ENCODE measurements at places on chromosomes 1 and 21. TPM values are rescaled to one million over a fixed set of nuclear protein-coding genes. Genes with fewer than 3 reads are reported as not detected.

- DNase-seq = no peak
- H3K27me3 ChIP-seq = no peaks in the 10 kb centered on the region
- no peaks in the 10 kb centered on the region for H3K4me1 ChIP-seq
- H3K27ac ChIP-seq = no peak overlapping the region
- no peaks in the 10 kb centered on the region for H3K36me3 ChIP-seq
Measured at GRCh38 chr1:162328512-162328911, 48.1 kb downstream of the SPATA46 start.

MRAP gene
- 0.13 TPM for polyA plus RNA-seq

- H3K27ac ChIP-seq = no peak overlapping the region
- H3K36me3 ChIP-seq = no peaks in the 10 kb centered on the region
- H3K27me3 ChIP-seq = no peaks in the 10 kb centered on the region
Measured at GRCh38 chr1:3924825-3925220, 24.8 kb upstream of the C1orf174 start.

FASLG gene
- 0.58 TPM for polyA plus RNA-seq

EFNA3 gene
- polyA plus RNA-seq = 2.0 TPM

DTL gene
- polyA plus RNA-seq = 0.67 TPM

DNA sequence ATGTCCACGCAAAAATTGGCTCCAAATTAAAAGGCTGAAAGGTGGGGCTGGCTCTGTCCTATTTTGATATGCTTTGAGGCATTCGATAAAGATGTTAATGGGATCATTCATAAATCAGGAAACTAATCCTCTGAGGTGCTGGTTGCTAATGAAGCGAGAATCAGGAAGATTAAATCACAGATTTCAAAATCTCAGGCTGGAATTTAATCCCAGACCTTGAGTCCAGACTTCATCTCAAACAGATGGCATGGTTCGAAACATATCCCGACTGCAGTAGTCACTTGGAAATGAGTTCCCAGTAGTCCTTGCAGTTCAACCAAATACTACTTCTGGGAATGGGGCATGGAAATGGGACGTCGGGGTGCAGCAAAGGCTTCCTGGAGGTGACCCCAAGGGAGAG lies 4.5 kb upstream of the KLF17 start:
- no peaks in the 10 kb centered on the region for H3K36me3 ChIP-seq
- no peaks in the 10 kb centered on the region for H3K27me3 ChIP-seq
- no peak overlapping the region for H3K4me3 ChIP-seq
- H3K27ac ChIP-seq = no peak overlapping the region

GRCh38 chr1:61028136-61028535 lies 54.2 kb upstream of the NFIA start:
- DNase-seq = no peak
- H3K4me1 ChIP-seq = no peaks in the 10 kb centered on the region
- H3K27ac ChIP-seq = no peak overlapping the region

- no peak overlapping the region for H3K4me3 ChIP-seq
- H3K27ac ChIP-seq = no peak overlapping the region
- no peaks in the 10 kb centered on the region for H3K27me3 ChIP-seq
- H3K4me1 ChIP-seq = no peaks in the 10 kb centered on the region
- H3K36me3 ChIP-seq = no peaks in the 10 kb centered on the region
- peak; percentile 86 for DNase-seq
Measured at GRCh38 chr1:15272009-15272781, 25.2 kb downstream of the FHAD1 start.

DNA sequence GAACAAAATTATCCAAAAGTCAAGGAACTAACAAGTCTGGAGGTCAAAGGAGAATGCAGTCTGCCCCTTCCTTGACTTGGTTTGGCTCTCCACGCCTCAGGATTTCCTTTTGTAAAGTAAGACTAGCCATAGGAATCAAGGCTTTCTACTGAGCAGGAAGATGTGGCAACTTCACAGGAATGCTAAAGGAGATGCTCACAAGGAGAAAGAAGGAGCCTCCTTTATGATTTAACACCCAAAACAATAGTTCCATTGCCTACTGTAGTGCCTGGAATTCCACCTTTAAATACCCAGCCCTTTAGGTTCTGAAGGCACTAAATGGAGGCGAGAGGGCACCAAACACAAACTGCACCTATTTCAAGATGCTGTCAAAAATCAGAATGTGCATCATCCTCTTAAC lies 176.3 kb upstream of the NFIA start:
- no peak for DNase-seq
- H3K36me3 ChIP-seq = no peaks in the 10 kb centered on the region
- peaks cover 7% of the 10 kb centered on the region for H3K4me1 ChIP-seq
- no peaks in the 10 kb centered on the region for H3K27me3 ChIP-seq
- H3K4me3 ChIP-seq = no peak overlapping the region
- H3K27ac ChIP-seq = no peak overlapping the region
